Mammary epithelial cell (primary cell): ENCODE measurements at places on chromosomes 5 and 9. TPM values are rescaled to one million over a fixed set of nuclear protein-coding genes. Genes with fewer than 3 reads are reported as not detected.

DNA sequence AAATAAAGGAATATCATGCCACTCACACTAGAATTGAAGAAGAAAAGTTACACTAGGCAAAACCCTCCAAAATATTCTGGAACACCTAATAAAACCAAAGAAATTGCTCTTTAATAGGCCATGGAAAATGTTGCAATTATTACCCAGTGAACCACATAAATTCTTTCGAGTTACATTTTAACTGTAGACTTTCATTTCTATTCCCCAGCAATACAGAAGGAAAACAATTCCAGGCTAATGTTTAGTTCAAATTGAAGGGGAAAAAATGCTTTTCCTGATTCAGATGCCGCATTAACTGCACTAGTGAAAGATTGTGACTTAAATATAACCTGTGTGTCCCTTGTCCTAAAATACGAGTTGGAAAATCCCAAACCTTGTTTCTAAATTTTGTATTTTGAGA is 439.3 kb upstream of the ADAMTS16 start:
- no peak for DNase-seq

GRCh38 chr5:32711362-32711680 is 200 bp downstream of the NPR3 start:
- DNase-seq = no peak

- DNase-seq = no peak
Measured at GRCh38 chr5:134568761-134569695, 43.6 kb downstream of the JADE2 start.

- DNase-seq = no peak
Measured at GRCh38 chr9:25994605-25995004, 316.4 kb upstream of the TUSC1 start.

GRCh38 chr9:92535940-92536850 is at the start of gene ECM2:
ECM2 (minus strand) TSS chr9:92535990; CDS start chr9:92522866, 13,124 bp downstream.
- no peak for DNase-seq

The ZNF454 gene
- total RNA-seq = not detected in 2 replicates

DNA sequence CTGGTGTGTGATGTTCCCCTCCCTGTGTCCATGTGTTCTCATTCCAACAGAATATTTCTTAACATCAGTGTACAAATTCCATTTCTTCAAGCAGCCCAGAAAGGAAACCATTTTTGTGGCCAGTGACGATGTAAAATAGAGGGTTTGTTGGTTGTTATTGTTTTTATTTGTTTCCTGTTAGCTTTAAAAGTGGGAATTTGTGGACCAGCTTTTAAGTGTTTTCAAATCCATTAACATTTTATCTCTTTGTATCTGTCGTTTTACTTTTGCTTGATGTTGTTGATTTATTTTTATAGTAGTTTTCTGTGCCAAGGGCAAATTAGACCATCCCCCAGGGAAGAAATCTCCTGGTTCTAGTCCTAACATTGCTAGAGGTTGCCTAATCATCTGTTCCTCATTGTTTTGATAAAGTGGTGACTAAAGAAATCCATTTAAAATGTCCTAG is 100.0 kb downstream of the GDNF start:
- no peak for DNase-seq

The MYORG gene
- total RNA-seq = 9.9 and 23.8 TPM in 2 replicates

DNA sequence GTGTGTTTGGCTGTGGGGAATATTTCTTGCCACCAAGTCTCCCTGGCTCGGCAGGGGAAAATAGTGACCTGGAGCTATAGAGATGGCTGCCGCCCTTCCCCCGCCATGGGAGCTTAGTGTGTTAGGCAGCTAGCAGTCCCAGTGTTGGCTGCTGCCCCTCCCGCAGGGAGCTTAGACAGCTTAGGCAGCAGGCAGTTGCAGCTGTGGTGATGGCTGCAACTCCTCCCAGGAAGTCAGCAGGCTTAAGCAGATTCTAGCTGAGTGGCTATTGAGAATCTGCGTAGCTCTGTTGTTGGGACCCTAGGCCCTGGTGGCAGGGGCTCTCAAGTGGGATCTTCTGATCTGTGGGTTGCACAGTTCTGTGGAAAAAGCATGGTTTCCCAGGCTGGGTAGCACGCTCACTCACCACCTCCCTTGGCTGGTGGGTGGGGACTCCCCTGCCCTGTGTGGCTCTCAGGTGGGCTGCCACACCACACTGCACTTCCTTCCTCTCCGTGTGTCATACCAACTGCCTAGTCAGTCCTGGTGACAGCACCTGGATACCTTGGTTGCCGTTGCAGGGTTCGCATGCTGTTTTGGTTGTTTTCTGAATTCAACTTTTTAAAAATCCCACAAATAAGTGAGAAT is 9.3 kb downstream of the OR1N2 start:
- no peak for DNase-seq

DNA sequence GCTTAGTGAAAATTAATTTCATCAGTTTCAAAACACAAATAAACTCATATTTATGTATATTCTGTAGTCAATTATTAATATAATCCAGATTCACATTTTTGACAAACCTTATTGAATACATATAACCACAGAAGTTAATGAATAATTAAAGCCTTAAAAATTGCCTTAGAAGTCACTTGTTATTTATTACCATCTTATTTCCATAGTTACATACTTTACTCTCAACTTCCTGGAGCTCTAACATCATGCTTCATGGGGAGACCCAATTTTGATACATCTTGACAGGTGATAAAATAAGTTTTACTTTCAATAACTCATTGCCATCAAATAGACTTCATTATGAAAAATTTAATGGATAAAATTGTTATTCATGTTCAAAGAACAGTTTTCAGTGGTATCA is 1038.7 kb downstream of the PTPRD start:
- no peak for DNase-seq

GRCh38 chr5:150464554-150465012 is 15.0 kb upstream of the RPS14 start:
- DNase-seq = no peak

DNA sequence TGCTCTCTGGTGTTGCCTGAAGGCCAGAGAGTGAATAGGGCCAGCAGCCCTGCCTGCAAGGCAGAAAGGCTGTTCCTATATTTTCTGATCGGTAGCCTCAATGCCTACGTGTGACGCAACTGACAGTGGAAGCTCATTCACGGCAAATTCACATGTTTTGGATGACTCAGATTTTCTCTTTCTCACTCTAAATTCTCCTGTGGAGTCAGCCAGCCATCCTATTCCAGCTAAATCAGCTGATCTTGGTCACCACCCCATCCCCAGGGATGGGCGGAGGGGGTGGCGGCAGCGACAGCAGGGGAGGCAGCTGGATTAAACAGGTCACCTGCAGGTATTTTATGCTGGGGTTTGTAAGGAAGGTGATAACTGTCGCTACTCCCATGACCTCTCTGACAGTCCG is 52.3 kb downstream of the ZNF510 start:
- no peak for DNase-seq

The IGIP gene
- 4.5 TPM for total RNA-seq

GRCh38 chr5:172789687-172790495 is 18.9 kb upstream of the DUSP1 start:
- no peak for DNase-seq

DNA sequence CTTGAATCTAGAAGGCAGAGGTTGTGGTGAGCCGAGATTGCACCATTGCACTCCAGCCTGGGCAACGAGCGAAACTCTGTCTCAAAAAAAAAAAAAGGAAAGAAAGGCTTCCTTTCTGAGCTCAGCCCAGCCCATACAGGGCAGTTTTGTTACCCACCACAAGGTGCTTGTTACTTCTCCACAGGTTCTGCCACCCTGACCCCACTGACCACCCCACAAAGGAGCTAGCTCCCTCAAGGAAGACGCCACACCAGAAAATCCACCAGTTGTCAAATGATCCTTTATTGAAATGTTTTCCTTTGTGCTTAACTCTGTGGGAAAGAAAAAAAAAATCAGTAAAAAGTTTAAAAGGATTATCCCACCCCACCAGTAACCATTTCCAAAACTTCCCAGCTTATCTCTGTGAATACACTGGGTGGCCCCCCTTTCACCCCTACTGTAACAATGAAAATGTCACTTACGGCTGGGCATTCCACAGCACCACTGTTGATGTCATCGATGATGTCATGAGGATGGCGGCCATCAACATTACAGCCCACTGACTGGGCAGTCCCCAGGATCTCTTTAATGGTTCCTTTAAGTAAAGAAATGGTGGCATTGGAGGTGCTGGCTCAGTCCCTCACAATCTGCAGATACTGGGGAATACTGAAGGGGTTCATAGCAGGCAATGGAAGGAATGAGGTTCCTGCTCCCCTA is 3.6 kb downstream of the RPL12 start:
- no peak for DNase-seq

DNA sequence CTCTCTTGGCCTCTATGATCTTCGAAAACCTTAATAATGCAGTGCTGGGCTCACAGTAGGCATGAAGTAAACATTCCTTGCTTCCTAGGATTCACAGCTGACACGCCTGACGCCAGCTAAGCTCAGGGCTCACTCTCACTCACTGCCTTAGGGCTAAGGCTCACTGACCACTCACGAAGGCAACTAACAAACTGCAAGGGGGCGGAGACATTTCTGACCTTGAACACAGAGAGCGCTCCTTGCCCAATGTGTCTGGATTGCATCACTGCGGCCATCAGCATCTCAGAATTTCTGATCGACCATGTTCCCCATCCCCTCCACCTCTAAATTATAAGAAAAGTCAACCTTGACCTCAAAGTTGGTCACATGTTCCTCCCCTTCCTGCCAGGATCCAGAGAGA is 372.6 kb downstream of the EBF1 start:
- DNase-seq = no peak

- DNase-seq = no peak
Measured at GRCh38 chr9:132798817-132799790, 79.0 kb downstream of the AK8 start.

The RETREG1 gene
- 14.2 and 21.0 TPM in 2 replicates for total RNA-seq

GRCh38 chr9:27627188-27627564 is 53.9 kb upstream of the C9orf72 start:
- no peak for DNase-seq

DNA sequence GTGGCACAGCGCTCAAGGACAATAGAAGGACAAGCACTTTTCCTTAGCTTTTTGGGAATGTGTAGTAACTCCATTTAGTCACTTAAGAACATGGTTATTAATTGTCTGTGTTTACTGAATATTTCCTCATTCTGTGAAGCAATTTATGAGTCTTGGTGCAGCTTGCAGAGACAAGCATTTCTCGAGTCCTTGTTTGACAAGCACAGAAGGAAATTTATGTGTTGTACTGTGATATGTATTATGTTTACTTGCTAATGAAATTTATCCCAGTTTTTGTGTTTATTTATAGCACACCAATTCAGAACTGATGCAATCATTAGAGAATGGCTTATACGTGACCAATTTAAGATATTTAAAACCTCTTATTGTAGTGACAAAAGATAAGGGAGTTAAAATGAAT is 168.6 kb downstream of the PRELID2 start:
- DNase-seq = no peak

The LSM11 gene
- total RNA-seq = 1.6 and 2.6 TPM in 2 replicates

GRCh38 chr5:9622971-9623421 is 7.2 kb downstream of the TAS2R1 start:
- DNase-seq = no peak

DNA sequence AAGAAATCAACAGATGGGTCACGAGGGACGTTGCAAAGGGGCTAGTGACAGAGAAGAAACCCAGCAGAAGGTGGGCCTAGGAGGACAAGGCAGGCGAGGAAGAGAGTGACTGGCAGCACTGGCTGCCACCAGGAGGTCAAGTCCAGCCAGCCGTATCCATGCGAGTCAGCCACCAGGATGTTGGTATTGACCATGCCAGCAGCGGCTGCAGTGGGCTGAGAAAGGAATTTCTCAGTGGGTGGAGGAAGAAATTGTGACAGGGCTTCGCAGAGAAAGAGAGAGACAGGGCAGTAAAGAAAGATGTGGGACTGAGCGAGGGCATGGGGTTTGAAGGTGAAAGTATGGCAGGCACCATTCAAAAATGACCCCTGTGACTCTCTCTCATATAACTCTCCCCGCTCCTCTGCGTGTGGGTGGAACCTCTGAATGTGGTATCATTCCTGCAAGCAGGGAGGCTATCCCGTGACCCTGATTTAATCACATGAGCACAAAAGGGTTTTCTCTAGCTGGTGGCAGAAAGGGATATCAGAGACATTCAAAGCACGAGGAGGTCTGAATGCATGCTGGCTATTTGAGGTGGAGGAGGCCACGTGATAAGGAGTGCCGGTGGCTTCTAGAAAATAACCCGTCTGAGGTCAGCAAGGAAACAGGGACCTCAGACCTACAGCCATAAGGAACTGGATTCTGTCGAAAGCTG is 45.4 kb upstream of the FBXW11 start:
- DNase-seq = no peak

The OR13F1 gene
- total RNA-seq = not detected

The GMCL2 gene
- not detected in 2 replicates for total RNA-seq

GRCh38 chr9:87479801-87480201 is 17.9 kb upstream of the DAPK1 start:
- DNase-seq = peak; percentile 7

The FIBCD1 gene
- 3.0 and 3.3 TPM in 2 replicates for total RNA-seq

- DNase-seq = no peak
Measured at GRCh38 chr5:135174315-135175096, 140.5 kb upstream of the PITX1 start.

- no peak for DNase-seq
Measured at GRCh38 chr5:131605086-131605485, 29.9 kb downstream of the RAPGEF6 start.

GRCh38 chr5:1500411-1501091 is 23.2 kb downstream of the LPCAT1 start:
- DNase-seq = no peak

GRCh38 chr5:135053989-135054388 is 20.0 kb upstream of the PITX1 start:
- no peak for DNase-seq

The KIF12 gene
- total RNA-seq = 1.3 and 1.6 TPM in 2 replicates

GRCh38 chr9:37390759-37391158 is 31.7 kb upstream of the GRHPR start:
- peak; percentile 29 for DNase-seq

DNA sequence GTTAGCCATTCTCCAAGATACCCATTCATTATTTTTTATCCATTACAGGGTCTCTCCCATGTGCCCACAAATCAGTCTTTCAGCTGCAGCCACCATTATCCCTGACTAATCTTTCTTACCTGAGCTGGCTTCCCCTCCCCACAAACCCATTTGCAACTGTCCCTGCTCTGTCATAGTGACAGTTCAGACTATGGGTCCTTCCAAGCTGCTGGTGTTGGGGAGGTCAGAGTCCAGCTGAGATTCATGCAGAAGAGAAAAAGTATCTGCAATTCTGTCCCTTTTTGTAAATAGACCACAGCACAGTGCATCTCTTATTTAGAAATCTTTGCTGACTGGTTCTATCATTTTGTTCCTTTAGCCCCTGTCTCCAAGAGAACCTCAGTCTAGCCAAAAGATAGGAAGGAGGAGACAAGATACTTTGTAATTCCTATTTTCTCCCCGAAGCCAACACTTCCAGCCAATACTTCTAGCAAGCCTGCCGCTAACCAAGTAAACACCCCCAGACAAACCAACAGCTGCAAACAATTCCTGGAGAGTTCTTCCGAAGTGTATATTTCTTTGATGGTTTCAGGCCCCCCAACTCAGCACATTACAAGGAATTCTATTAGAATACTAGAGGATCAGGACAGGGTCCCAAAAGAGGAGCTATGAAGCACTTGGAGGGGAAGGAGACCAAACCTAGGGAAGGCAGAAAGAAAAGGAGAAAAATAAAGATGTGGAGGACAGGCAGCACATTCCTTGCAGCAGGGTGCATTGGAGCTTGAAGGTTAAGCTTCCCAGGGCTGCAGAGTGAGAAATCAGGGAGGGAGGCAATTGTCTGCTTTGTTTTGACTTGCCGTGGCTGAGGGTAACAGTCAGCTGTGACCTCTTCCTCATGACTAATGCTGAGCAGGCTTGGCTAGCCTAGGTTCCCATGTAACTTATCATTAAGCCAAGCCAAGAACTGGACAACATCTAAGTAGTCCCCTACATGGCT is 148.5 kb downstream of the SGCD start:
- peak; percentile 25 for DNase-seq

The PCDHGA6 gene
- 2.2 and 2.5 TPM in 2 replicates for total RNA-seq

The PROB1 gene
- total RNA-seq = 0.67 TPM
